ENCODE measurements at places on chromosomes 3 and 15.
A peak's percentile ranks its signal among the peaks of the same experiment; 100 is the strongest.

- DNase-seq = peak; percentile 71
These were observed 155.6 kb downstream of the TIGIT start for GRCh38 chr3:114449271-114450007.

DNA sequence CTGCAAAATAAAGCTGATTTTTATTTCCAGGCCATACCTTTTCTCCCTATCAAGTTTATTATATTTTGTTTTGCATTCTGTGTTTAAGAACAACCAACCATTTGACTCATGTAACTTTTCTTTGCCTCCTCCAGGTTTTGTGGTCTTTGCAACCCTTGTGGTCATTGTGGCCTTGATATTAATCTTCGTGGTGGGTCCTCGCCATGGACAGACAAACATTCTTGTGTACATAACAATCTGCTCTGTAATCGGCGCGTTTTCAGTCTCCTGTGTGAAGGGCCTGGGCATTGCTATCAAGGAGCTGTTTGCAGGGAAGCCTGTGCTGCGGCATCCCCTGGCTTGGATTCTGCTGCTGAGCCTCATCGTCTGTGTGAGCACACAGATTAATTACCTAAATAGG, 27.6 kb downstream of the NIPA2 start:
- no peak for DNase-seq

- no peak for DNase-seq
These were observed 19.3 kb downstream of the IFT80 start for GRCh38 chr3:160379628-160380214.

DNA sequence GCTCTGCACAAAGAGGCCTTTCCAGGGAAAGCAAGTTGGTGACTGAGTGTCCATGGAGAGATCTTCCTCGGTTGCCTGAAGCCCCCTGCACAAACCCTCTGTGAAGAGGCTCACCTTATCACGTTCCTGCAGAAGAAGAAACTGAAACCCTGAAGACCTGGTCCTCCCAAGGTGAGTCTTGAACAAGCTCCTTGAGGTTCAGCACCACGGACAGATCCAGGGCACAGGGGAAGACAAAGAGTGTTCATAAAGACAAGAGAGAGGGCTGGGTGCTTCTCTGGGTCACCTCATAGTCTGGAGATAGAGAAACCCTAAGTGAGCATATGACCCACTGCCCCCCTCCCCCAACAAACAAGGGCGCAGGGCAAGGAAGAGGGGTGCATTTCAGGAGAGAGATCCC, 21.7 kb upstream of the TBC1D21 start:
- no peak for DNase-seq
